ENCODE measurements at places on chromosomes 6 and 20.

- DNase-seq, result no peak
Measured at GRCh38 chr6:156796627-156797026, 19.4 kb downstream of the ARID1B start.

- no peak for DNase-seq
Measured at GRCh38 chr20:58542411-58543095, 27.4 kb upstream of the APCDD1L start.

- no peak for DNase-seq
Measured at GRCh38 chr6:1696463-1696850, 86.7 kb downstream of the FOXC1 start.

DNA sequence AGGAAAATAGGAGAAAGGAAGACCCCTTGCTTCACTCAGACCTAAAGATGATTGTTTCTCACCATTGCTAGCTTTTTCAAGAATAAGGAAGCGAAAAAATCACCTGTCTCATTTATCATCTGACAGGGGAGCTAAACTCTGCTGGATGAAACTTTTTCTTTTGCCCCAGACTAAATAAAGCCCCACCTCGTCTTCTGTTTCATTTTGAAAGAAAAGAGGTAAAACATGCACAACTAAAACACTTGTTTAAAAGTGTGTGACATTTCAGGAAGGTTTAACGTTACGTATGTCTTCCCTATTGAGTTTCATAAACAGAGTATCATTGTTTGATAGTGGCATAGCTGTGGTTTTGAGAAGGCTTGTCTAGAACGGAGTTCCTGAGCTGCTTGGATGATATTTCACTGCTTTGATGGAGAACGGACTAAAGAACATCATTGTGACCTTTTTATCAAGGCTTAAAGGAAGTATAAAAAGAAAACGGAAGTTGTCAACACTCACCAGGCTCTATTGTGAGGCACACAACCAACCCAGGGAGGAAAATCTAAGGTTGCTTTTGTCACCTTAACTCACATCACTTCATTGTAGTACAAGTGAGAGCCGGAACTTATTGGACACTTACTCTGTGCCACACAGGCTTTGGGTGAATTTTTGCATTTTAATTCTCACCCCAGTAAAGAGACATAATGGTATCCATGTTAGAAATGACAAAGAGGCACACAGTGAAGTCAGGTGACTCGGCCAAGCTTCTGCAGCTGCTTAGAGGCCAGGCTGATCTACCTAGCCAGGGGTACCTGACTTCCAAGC lies 29.5 kb downstream of the TSHZ2 start:
- DNase-seq, result no peak

DNA sequence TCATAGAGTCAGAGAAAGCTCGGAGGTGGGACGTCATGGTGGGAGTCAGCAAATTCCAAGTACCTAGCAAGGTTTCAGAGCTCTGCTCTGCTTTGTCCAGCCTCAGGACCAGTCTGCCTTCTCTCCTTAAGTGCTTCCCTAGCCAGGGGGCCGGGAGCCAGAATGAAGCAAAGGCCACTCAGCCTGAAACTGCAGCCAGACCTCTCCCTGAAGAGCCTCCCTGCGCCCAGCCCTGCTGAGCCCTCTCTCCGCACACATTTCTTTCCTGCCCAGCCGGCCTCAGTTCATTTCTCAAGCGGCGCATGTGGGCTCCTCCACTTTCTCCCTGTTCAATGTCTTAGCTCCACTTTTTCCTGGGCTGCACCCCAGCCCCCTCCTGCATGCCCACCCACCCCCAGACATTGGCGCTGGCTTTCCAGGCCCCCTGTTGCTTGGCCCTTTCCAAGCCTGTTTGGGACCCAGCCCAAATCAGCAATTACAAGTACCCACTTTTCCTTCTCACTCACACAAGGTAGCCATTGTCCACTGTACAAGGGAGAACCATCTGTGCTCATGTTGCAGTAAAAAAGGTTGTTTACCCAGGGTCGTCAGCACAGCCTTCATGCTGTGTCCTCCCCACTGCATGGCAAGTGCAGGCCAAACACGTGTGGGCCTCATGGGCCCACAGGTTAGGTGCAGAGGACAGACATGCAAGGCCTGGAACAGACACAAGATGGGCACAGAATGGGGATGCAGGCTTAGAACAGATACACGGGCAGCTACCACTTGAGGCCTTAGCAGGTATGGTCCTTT lies 147.1 kb downstream of the MRPL14 start:
- no peak for DNase-seq

DNA sequence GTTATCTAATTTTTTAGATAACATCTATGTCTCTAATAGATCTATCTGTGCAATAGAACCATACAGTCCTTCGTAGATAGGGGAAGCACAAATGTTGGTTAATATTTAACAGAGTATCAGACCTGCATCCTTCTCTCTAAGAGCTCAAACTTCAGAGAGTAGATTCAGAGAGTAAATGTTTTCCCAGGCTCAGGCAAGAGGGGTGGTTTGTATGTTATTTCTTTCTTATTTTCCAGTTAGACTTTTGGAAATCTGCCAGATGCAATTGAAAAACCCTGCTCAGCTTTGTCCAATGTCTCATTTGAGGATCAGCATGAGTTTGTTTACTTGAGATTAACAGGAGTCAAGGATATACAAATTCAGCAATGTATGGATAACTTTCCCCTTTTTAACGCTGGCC lies 361.9 kb downstream of the BCKDHB start:
- no peak for DNase-seq

DNA sequence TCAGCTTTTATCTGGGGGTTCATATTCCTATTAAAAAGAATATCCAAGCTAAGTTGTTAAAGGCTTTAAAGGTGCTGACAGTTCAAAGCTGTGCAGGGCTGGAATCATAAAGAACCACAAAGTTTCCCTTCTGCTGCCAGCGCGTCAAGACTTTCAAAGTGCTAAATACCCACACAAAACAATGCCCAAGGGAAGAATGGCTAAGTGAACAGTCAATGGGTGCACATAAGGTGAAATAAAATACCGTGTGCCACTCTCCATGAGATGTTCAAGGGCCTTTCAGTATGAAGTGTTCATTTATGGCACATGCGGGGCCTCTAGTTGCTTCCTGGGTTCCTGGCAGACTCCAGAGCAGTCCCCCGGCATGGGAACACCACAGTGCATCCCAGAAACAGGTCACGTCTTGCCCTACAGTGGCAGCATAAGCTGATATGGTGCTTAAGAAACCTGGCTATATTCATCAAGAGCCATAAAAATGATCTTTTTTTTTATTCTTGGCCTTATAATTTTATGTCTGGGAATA lies 14.1 kb downstream of the TXNDC5 start:
- no peak for DNase-seq

DNA sequence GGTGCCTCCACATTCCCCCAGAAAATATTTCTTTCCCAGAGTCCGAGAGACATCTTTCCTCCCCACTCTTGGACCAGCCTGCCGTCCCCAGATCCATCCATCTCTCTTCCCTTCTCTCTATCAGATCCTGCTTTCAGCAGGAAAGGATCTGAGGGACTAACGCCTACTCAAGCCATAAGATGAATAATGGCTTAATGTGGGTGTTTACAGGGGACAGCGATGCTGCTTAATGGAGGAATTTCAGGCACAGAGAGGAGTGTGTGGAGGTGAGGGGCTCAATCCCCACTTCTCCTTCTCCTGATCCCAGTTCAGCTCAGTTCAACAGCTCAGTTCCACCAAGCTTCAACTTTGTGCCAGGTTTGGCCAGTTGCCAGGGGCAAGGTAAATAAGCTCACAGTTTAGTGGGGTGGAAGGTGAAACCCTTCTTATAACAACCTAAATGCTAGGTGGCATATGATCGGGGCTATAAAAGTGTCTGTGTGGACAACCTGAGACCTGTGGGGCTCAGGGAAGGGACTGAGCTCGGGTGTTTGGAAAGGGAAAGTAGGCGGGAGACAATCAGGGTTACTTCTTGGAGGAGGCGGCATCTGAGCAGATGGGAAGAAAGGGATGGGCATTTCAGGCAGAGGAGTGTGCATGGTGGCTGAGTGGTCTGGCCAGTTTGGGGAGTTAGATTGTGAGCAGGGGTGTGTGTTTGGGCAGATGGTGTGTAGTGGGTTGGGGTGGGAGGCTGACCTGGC lies 55.8 kb downstream of the CDH22 start:
- DNase-seq, result no peak

DNA sequence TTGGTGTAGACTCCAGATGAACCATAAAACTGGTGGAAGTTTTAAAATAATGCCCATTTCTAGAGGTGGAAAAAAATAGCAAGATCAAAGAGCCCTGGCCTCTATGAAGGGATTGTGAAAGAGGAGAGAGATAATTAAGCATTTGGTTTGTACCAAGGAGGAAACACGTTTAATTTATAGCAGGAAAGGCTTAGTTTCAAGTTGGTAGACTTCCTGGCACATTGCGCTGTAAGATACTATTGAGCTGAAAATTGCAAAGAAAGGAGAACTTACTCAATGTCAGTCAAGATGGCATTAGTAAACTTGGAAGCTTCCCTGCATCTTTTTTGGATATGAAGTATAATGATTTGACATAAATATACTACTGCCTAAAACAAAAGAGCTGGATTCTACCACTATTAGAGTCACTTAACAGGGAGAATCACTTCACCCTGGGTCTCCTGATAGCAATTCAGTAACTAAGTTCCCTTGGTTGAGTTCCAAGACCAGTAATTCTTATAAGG lies 24.4 kb downstream of the MARCKS start:
- no peak for DNase-seq

DNA sequence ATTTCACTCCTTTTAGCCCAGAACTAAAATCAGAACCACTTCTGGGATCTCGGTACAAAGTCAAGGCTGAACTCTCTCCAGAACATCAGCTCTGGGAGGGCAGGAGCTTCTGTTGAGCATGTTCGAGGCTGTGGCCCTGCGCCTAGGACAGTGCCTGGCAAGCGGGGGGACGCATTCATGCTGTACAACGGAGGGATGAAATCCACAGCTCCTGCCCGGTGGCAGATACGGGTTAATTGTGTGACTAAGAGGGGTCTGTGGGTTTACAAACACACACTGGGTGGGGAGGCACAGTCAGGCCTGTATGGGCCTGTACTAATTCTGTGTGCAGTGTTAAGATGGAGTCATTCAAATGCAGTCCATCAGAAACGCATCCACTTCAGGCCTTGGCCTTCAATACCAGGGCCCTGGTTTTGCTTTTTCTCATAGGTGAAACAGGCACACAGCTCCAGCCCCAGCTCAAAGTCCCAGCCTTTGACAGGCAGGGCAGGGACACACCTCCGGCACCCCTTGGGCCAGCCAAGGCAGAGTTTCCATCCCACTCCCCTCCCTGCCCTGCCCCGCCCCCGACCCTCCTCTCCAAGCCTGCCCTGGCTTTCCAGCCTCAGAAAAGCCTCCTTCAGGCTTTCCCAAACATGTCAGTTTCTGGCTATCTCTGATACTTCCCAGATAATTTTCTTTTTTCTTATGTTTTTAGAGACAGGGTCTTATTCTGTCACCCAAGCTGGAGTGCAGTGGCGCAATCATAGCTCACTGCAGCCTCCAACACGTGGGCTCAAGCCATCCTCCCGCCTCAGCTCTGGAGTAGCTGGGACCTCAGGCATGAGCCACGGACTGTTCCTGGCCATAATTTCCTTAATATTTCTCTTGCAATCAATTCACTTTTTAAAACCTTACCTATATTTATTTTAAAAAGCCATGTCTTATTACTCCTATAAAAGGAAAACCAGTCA lies 109.8 kb downstream of the SULF2 start:
- DNase-seq, result no peak

- DNase-seq, result no peak
Measured at GRCh38 chr20:38635721-38636288, 34.2 kb downstream of the ARHGAP40 start.

DNA sequence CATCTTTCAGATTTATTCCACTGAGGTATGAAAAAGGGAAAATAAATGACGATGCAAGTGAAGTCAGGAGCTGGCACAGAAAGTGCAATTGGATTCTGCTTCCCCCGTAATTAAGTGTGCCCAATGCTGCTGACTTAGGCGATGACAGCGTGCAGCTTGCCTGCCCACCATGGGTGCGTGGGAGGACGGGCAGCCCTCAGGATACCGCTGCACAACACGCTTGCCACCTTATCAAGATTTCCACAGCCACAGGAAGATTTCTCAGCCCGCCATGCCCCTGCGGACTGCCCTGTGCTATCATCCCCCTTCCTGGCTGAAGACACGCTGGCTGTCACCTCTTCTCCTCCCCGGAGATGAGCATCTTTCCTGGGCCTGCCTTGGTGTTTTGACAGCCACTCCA lies 103.3 kb upstream of the BACH2 start:
- DNase-seq, result no peak

DNA sequence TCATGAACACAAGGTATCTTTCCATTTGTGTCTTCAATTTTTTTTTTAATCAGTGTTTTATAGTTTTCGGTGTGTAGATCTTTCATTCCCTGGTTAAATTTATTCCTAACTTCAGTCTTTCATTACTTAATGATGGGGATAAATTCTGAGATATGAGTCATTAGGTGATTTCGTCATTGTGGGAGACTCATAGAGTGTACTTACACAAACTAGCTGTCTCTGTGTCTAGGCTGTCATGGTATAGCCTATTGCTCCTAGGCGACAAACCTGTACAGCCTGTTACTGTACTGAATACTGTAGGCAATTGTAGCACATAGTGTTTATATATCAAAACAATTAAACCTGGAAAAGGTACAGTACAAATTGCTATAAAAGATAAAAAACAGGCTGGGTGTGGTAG lies 42.1 kb downstream of the SMAP1 start:
- DNase-seq, result no peak

GRCh38 chr6:156762547-156762946 lies 14.6 kb upstream of the ARID1B start:
- no peak for DNase-seq

DNA sequence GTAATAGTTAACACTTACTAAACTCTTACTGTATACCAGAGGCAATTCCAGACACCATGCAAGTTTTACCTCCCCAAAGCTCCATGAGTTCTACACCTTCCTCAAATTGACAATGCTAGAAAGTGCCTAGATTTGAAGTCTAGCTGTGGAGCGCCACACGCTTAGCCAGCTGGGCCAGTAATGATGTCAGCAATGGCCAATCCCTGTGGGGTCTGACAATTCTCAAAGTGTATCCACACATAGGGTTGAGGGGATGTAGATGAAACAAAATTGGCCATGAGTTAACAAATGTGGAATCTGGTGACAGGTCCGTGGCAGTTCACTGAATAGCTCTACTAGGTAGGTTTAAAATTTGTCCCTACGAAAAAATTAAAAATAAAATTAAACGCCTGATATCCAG lies 1.3 kb downstream of the ZNF343 start:
- no peak for DNase-seq

- no peak for DNase-seq
Measured at GRCh38 chr20:54178256-54178655, 4.5 kb upstream of the CYP24A1 start.

- DNase-seq, result no peak
Measured at GRCh38 chr6:134662077-134662700, 287.7 kb downstream of the ALDH8A1 start.

All from stimulated activated CD8-positive, alpha-beta memory T cell treated with anti-CD3 and anti-CD28 coated beads, Interleukin-4, amount 100 ng/mL, for 1 hour (primary cell).